ENCODE measurements at places on chromosomes 3 and 15.

- DNase-seq, result no peak
Measured at GRCh38 chr3:55362210-55362960, 124.7 kb downstream of the WNT5A start.

GRCh38 chr3:152398495-152398894 lies 129.8 kb downstream of the MBNL1 start:
- no peak for DNase-seq

- no peak for DNase-seq
Measured at GRCh38 chr3:62954580-62954979, 79.4 kb upstream of the CADPS start.

- DNase-seq, result no peak
Measured at GRCh38 chr15:48355377-48355776, 24.1 kb downstream of the DUT start.

DNA sequence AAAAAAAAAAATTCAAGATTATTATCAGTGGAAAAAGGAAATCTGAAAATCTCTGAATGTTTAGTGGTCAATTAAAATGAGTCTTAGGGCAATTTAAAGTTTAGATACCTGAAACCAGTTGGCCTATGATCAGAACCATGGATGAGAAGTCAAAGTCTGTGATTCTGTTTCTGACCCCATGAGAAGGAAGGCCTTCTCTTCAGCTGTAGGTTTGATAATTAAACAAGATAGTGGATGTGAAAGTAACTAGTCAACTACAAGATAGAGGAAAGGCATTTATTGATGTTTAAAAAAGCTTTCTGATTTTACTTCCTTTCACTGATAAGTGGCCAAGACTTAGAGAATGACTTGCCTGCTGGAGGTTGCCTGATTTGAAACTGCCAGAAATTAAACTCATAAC lies 8.7 kb downstream of the PLS1 start:
- no peak for DNase-seq

DNA sequence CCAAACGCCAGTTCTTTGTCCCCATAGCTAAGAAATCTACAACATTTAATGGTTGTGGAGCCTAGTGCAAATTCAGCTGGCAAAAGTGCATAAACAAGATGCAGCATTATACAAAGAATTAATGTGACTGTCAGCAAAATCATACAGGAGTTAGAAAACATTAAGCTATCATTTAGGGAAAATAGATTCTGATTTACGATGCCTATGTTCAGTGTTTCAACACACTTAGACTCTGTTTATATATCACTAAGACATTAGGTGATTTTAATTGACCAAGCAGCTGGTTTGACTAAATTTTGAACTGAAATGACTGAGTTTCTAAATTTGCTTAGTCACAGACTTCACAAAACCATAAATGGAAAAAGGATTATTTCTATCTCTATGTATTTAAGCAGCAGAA lies 1076.8 kb downstream of the TBL1XR1 start:
- no peak for DNase-seq

DNA sequence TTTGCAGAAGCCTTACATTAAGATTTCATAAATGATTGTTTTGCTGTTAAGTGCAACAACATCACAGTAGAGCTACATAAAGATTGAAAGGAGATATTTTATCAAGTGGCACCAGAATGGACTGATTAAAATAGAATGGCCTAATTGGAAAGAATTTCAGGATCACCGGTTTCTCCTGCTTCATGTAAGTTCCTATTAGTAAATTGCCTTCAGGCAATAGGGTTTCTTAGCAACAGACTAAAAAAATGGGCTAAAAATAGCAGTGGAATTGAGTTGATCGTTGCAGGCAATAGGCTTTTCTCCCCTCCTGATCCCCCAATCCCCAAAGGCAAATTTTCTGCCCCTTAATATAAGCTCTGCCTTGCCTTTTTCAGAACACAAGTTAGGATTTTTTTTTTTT lies 917 bp downstream of the LNP1 start:
- DNase-seq, result no peak

- DNase-seq, result no peak
Measured at GRCh38 chr3:194749631-194750490, 64.2 kb downstream of the FAM43A start.

- no peak for DNase-seq
Measured at GRCh38 chr3:168087539-168087938, 8.2 kb downstream of the GOLIM4 start.

DNA sequence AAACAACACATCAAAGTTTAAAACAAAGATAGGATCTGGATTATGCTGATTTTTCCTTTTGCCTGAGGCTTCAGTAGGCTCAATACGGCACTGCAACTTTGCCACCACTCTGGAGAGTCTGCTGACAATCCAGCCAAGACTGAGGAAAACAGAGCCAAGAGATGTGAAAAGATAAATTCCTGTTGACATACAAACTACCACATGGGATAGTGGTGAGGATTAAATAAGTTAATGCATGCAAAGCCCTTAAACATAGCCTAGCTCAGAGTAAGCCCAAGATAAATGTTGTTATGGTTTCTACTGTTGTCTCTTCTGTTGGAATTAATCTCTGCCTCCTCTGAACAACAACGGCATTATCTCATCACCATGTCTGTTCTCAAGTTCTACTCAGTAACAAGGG lies 245.9 kb upstream of the LMCD1 start:
- DNase-seq, result no peak

DNA sequence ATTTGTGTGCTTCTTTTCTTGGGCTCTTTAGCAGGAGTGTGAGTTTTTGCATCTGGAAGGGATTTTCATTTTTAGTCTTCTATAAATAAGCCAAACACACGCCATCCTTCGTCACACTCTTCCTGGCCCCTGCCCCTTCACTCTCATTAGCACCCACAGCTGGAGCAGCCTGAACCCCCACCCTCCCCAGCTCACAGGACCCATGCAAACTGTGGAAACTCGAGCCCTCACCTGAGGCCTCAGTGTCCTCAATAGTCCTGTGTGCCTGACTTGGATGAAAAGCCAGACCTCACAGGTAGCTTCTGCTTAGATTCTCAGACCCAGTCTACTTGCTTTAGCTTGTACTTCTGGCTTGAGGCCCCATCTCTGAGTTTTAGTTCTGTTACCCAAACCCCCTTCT lies 167.9 kb downstream of the MTHFS start:
- DNase-seq, result no peak

GRCh38 chr15:42068601-42069000 lies 25.8 kb downstream of the PLA2G4D start:
- no peak for DNase-seq
